ENCODE measurements at places on chromosomes 6 and 20.

GRCh38 chr6:137365707-137366437 is 128.3 kb downstream of the OLIG3 start:
- DNase-seq, result peak; percentile 71

GRCh38 chr6:120908767-120909166 is 425.5 kb downstream of the TBC1D32 start:
- no peak for DNase-seq

- no peak for DNase-seq
These were observed 137.0 kb upstream of the TENT5A start for GRCh38 chr6:81889377-81890053.

DNA sequence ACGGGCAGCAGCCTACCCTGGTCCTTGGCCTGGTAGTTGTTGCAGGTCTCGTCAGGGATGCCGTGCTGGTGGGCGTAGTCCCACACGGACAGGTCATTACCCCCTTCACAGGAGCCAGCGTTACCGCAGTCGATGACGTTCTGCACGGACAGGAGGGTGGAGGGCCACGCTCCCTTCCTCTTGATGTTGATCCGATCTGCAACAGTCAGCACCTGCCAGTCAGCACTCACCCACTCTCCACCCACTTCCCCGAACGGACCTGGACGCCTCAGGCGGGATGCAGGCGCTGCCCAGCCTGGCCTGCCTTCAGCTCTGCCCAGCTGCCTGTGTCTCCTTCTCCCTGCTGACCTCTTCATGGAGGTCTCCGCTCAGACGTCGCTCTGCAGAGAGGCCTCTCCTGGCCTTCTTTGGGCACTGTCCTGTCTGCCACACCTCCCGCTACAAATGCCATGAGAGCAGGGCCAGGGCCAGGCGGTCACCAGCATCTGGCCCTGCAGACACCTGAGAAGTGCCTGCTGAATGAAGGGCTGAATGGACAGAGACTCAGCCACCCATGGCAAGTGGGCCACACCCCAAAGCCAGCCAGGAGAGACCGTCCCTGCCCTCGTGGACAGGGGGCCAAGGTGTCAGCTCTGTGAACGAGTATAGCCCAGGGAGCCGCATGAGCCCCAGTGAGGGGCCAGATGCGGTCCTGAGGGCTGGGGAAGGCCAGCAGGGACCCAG is 5.4 kb downstream of the CTSZ start:
- DNase-seq, result no peak

DNA sequence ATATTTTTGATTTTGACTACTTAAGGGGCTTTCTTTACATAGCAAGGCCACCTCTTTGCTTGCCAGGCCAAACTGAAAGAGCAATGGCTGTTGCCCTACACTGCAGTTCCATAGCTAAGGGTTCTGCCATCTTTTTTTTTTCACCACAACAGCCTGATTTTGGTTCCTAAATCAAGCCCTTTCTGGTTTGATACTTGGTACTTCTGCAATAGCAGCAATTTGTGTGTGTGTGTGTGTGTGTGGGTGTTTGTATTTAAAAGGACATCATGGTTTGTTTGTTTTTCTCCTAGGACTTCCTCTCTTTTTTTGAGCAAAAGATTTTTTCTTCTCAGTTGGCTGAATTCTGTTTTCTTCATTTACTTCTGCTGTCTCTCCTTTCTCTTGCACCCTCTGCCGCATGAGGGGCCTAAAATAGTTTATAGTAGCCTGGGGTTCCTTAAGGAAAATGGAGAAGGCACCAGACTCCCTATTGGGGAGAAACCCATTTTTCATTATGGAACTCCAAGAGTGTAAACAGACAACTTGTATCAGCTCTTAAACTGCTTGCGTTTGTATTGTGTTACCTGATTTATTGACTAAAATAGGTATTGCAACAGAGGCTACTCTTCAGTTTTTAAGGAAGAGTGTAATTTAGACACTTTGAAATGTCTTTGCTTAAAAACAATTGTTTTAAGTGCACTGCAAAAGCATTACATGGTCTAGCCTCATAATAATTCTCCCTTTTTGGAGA is 12.2 kb upstream of the GCLC start:
- no peak for DNase-seq

DNA sequence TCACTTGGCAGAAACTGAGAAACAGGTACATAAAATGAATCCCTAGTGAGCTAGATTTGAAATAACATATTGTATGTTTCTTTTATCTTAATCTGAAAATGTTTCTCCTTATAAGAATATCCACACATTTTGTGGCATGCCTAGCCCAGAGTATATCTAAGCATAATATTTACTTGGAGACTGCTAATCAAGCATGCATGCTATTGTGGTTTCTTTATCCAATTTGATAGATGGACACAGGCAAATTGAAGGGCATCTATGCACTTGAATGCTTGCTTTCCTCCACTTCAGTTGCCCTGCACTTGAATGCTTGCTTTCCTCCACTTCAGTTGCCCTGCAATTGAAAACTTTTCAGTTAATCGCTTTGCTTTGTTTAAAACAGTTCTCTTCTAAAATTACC is 729.8 kb downstream of the TBC1D32 start:
- DNase-seq, result no peak

DNA sequence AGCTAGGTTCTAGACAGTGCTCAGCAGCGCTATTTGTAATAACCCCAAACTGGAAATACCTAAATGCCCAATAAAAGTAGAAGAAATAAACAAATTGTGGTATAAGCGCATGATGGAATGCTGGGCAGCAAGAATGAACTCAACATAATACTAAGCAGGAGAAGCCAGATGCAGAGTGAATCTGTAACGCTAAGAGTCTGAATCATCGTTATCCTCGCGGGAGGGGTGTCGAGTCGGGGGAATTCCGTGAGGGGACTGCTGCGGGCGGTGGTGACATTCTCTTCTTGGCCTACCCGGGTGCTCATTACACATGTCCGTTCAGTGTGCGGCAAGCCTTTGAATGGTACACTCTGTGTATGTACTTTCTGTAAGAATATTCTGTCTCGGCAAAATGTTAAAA is 83.7 kb downstream of the SULF2 start:
- DNase-seq, result no peak

GRCh38 chr6:135012764-135013163 is 41.9 kb downstream of the HBS1L start:
- DNase-seq, result no peak

DNA sequence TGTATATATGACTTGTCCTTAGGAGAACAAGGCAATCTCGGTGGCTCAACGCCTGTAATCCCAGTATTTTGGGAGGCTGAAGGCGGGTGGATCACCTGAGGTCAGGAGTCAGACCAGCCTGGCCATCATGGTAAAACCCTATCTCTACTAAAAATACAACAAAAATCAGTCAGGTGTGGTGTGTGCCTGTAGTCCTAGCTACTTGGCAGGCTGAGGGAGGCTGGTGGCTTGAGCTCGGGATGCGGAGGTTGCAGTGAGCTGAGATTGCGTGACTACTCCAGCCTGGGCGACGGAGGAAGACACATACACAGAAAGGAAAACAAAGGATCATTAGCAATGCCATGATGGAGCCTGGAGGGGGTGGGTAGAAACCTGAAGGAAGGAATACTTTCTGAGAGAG is 166.6 kb upstream of the RREB1 start:
- DNase-seq, result no peak

DNA sequence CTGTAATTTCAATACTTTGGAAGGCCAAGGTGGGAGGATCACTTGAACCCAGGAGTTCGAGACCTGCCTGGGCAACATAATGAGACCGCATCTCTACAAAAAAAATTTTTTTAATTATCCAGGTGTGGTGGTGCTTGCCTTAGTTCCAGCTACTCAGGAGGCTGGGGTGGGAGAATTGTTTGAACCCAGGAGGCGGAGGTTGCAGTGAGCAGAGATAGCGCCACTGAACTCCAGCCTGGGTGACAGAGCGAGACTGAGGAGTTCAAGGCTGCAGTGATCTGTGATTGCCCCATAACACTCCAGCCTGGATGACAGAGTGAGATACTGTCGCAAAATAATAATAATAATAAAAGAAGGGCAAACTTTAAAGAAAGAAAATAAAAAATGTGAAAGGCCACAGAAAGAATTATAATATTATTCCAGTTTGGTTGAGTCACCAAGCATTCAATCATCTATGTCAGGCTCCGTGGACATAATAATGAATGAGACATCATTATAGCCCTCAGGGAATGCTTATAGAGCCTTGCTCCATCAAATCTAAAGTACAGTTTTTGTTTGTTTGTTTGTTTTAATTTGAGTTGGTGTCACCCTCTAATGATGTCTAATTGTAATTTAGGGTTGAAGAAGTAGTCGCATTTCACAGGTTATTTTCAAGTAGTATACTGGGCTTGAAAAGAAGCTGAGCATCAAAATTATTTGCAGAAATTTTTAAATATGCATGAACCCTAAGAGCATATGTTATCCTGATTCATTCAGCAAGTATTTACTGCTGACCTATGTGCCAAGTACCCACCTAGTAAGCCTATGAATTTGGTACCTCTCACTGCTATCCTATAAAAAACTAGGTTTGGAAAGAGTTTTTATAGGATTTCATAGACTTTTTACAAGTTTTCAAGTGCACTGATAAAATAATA is 15.1 kb downstream of the GLYATL3 start:
- no peak for DNase-seq

GRCh38 chr6:159233365-159234101 is 64.3 kb downstream of the FNDC1 start:
- DNase-seq, result peak; percentile 69

- DNase-seq, result no peak
These were observed 8.2 kb upstream of the CD93 start for GRCh38 chr20:23094213-23094896.

DNA sequence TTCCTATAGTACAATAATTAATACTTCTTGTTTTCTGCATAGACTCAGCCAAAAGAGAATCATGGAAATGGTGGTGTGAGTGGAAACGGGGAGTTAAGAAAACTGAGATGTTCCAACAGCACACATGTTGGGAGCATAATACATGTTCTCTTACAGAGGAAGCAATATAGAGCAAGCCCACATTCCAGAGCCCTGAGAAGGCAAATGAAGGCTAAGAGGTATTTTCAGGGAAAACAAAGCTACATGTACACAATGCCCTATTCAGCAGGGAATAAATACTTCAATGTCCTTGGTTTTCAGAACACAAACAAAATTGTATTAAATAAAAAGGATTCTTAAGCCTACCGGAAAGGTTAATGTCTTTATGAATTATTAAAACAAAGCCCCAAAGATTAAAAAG is 35.1 kb upstream of the SMIM8 start:
- DNase-seq, result no peak

- no peak for DNase-seq
These were observed 131.6 kb upstream of the NEDD9 start for GRCh38 chr6:11363881-11364576.

- no peak for DNase-seq
These were observed 4.3 kb downstream of the BPIFB4 start for GRCh38 chr20:33083544-33084340.

DNA sequence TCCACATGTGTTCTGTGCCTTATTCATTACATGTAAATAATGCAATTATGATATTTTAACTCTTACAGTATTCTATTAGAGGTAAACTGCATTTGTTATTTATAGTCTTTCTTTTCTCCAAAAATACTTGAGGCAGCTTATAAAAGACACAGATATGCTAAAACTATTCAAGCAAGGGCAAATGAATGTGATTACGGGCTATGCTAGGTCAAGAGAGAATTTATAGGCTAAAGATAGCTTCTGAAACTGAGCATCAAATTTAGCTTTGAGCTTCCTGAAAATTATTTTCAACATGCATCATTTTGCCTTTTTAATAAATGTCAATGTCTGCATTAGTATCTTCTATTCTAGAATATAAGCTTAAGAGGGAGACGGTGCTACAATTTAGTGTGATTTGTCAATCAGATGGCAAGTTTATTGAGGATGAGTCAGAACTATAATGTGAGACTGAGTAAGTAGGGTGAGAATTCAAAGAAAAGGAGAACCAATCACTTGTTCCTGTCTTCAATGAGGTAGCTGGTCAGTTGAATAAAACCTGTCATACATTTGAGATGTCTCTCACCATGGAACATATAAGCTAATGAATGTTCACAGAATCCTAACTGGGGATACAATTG is 669.4 kb upstream of the CITED2 start:
- DNase-seq, result no peak

DNA sequence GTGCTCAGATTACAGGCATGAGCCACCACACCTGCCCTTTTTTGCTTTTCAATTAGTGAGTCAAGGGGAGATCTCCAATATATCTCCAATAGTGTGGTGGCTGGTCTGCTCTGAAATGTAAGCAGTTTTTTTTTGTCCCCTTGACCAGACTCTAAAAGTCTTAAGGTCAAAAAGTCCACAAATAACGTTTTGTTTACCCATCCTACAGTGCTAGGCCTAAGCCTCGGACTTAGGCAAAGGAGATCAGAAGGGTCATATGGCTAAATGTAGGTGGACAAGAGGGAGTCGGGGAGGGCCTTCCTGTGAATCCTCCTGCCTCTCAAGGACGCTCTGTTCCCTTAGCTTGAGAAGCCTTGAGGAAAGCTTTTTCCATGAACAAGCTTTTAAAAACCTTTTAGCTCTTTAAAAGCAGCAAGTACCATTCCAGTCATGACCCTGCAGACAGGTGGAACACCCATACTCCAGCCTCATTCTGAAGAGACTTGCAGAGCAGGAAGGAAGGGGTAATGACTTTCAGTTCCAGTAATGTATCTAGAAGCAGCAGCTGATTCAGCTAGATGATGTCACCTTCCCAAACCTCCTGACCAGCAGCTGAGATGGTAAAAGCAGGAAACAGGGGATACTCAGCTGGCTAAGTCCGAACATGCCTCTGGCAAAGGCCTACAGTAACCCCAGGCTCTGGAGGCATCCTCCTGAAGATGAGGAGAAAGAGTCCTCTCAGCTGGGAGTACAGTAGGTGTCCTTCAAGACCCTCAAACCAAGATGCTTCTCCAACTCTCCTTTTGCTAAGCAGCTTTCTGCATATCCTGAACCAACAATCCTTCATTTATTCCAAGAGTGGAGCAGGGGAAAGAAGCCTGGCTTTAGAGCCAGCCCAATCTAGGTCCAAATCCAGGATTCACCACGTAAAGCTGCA is 23.6 kb downstream of the BCL2L1 start:
- DNase-seq, result no peak

- no peak for DNase-seq
These were observed 115.3 kb upstream of the ESR1 start for GRCh38 chr6:151692216-151692615.

DNA sequence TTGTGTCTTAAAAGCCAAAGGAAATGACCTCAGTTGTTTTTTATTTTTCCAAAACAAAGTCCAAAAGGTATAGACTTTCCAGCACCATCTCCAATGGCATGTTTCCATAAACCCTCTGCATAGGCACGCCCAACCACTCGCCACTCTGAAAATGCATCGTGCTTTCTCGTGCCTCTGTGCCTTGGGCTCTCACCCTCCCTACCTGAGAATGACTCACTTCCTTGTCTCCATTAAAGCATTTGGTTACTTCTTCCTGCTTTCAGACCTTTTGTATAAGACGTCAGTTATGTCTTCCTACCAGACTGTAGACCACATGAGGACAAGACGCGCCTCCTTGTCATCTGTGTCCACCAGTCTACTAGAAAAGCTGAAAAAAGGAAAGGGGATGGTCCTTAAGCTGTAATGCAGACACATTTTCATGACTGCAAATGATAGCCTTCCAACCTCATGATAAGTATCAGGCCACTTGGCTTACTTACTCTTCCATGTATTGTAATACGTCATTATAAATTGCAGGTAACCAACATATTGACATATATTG is 61.2 kb upstream of the CDYL start:
- no peak for DNase-seq
